CD4-positive, alpha-beta T cell treated with Interleukin-4 for 1 hour (primary cell): ENCODE measurements at places on chromosomes 1 and 21.

GRCh38 chr1:89565521-89565920, 40.9 kb downstream of the LRRC8B start:
- DNase-seq, result no peak

- no peak for DNase-seq
These were observed 21.9 kb downstream of the MTARC1 start for GRCh38 chr1:220808345-220809186.

GRCh38 chr21:45836694-45837670, 144.6 kb upstream of the COL6A1 start:
- DNase-seq, result no peak

DNA sequence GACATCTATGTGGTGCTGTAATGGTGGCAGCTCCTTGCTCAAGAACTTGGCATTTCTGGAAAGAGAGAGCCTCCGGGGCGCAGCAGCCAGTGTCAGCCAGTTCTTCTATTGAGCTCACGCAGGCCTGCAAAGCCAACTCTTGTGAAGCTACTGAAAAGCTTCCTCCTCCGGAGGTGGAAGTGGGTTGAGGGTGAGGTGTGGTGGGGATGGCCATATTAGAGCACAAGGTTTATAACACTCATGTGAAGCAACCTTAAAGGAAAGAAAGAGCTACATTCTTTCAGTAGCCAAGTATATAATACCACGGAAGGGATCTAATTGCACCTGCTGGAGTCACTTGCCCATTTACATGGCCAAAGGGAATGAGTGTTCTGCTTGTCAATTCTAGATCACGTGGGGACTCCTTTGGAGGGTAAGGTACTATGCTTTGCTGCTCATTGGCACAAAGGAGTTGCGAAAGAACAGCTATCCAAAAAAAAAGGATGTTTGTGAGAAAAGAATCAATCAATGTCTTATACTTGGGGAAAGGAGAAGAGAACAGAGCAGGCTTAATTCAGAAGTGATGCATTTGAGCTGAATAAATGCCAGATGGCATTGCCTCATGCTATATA, 18.3 kb upstream of the MAP10 start:
- DNase-seq, result no peak

- no peak for DNase-seq
These were observed 295.0 kb downstream of the OMA1 start for GRCh38 chr1:58251430-58252073.

DNA sequence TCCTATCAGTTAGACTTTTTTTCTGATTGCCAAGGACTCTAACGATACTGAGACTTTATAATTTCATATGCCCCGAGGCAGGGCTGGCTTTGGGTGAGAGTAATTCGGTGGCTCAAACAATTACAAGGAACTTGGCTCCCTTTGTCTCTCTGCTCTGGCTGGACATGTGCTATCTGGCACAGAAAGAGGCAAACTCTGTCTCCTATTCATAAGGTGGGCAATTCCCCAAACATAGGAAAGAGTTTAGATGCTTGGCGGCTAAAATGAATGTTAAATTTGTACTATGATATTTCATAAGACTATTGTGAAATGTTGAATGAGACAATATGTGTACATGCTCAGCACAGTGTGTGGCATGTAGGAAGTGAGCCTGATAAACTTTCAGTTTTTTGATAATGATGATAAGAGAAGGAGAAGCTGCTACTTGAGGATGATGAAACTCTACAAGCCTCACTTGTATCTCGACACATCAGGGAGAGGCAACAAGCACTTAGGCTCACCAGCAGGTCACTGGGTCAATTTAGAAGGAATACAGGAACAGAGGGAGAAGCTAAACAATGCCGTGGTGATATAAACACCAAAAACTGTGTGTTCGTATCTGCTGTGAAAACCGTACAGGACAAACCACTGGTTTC, 12.6 kb upstream of the NTPCR start:
- no peak for DNase-seq

DNA sequence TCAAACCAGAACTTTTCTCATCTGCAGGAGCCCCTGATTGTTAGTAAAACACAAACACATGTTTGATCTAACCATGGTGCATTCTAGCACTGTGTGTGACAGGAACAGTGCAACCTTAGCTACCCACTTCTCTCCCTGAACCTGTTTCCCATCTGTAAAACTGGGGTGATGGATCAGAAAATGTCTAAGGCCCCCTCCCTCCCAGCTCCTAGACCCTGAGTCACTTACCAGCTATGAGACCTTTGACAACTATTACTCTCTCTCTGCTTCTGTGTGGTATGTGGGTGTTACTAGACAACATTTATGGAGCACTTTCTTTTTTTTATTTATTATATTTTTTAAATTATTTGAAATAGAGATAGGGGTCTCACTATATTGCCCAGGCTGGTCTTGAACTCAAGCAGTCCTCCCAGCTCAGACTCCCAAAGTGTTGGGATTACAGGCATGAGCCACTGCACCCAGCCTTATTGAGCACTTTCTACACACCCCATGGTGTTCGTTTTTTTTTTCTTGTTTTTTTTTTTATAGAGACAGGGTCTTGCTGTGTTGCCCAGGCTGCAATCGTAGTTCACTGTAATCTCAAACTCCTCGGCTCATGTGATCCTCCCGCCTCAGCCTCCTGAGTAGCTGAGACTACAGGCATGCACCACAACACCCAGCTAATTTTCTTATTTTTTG, 2.6 kb downstream of the INPP5B start:
- no peak for DNase-seq

DNA sequence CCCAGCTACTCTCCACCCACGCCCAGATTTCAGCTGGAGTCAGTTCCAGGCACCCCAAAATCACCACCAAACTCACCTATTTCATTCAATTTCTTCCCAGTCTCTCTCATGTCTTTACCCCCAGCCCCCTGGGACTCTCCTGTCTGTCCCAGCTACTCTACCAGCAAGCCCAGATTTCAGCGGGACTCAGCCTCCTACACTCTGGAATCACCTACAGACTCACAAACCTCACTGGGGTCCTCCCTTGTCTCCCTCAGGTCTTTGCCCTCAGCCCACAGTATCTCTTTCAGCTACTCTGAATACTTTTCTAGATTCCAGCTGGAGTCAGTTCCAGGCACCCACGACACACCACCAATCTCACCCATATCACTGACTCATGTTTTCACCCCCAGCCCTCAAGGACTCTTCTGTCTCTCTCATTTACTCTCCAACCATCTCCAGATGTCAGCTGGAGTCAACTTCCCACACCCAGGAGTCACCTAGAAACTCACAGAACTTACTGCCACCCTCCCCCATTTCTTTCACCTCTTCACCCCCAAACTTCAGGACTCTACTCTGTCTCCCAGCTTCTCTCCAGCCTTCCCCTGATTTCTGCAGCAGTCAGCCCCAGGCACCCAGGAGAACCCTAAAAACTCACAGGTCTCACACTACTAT, 1529.3 kb upstream of the TPTE start:
- DNase-seq, result no peak

- no peak for DNase-seq
These were observed 267.4 kb downstream of the TM2D1 start for GRCh38 chr1:61457526-61458040.

DNA sequence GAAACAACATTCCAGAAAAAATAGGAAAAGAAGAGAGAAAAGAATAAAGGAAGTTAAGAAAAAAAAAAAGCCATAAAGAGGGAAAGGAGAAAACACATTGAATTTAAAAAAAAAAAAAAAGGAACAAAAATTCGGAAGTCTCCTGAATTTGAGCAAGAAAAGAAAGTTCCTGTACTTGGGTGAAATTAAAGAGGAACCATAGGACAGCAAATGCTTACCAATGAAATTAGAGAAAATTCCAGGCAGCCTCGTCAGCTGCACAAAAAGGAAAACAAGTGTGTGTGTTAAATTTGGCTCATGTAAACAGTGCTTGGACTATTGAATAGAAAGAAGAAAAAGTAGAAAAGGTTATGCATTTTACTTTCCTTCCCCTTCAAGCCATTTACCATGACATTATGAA, 4.9 kb downstream of the IL12RB2 start:
- DNase-seq, result no peak

DNA sequence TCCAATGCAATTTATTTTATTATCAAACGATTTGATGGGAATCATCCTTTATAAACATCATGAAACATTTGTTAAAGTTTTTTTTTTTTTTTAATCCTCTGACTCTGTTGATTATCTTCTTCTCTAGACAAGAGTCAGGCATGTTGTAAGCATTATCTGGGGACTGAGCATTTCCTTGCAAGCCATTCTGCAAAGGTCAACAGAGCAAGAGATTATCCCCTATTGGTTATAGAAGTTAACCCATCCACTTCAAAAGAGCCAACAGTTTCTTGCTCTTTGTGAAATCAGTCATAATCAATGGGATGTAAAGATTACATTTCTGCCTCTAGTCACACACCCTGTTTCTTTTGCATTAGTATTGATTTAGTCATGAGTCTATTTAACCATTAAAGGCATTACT, 368.8 kb upstream of the ADGRL4 start:
- DNase-seq, result no peak

DNA sequence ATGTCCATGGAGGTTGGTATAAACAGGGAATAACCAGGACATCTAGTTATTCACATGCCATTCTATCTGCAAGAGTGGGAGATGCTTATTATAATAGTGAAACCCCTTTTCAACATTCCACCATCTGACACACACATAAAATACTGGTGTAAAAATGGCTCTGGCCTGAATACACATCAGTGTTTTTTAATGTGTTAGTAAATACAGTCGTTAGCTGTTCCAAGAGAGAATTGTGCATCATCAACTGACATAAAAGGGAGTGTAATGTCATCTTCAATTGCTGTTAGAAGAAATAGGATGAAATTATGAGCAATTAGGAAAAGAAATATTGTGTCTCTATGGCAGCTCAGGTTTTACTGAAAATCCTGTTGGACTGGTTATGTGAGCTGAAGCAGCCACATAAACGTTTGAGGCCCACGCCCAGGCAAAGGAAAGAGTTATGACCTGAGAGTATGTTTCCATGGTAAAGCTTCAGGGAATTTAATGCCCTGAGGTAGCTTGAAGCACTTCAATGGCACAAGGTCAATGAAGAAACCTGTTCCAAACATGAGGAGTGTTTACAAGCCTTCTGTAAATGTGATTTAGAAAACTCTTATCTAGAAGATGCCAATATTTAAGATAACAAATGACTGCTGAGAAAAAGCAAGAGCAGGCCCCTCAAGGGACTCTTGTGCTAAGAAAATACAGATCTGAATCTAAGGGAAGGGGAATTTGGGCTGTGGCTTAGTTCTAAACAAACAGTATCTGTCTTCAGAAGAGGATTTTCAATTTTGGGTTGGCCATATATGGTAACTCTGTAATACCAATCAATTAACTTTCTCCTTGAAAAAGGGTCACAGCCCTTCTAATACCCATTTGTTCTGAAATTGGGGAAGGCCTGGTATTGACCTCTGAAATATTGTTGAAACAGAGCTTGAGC, 384.3 kb downstream of the SEC16B start:
- no peak for DNase-seq

- DNase-seq, result no peak
These were observed 57.2 kb downstream of the ST3GAL3 start for GRCh38 chr1:43764581-43764980.

GRCh38 chr1:225737161-225737560, 40.5 kb upstream of the SRP9 start:
- no peak for DNase-seq

GRCh38 chr1:3892748-3893147, 7.3 kb downstream of the C1orf174 start:
- no peak for DNase-seq

DNA sequence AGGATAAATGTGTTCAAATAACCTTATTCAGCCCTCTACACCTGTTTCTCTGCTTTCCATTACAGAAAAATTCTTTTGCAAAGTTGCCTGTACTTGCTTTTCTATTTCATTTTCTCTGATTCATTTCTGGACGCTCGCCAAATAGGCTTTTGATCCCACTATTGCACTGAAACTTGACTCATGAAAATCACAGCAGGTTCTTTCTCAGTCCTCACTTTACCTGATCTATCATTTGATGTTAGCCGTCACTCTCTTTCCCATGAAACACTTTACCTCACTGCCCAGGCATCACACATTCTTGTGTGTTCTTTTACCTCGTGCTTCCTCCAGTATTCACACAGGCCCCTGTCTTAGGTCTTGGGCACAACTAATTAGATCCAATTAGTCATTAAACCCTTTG, 26.2 kb downstream of the HSPA13 start:
- no peak for DNase-seq

- no peak for DNase-seq
These were observed 836 bp upstream of the FBLIM1 start for GRCh38 chr1:15757575-15758342.
